Mesenteric fat pad (tissue), 1 donor: ENCODE measurements at places on chromosomes 3 and 15.

DNA sequence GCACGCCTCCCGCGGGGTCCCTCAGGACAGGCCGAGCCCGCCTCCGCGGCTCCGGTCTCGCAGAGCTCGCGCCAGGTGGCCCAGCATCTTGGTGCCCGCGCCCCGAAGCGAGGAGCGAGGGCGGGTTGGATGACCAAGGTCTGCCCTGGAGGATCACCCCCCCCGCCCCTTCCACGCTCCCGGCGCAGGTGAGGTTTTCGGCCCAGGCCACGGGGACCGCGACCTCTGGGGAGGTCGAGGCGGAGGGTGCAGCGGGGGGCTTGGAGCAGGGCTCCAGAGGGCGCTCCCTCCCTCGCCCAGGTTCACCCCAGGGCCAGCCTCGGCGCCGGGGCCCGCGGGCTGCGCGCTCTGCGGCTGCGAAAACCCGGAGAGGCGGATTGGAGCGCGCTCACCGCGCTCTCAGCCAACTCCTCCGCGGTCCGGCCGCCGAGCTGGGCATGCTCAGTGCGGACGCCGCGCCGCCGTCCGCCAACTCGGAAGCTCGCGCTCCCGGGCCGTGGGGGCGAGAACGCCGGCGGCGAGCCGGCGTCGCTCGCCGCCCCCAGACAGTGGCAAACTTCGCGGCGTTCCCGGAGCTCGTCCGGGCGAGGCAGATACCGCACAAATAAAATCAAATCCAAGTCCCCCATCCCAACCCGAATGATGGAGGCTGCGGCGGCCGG, at the start of gene MED12L:
Gene MED12L, plus strand, starts transcription at position 438 of the 662 bp plus-strand sequence. CDS start 1,263 bp downstream, outside the sequence.
- DNase-seq = peak; percentile 94

- DNase-seq = no peak
Measured at GRCh38 chr3:180252683-180253082, 215.9 kb upstream of the PEX5L start.

DNA sequence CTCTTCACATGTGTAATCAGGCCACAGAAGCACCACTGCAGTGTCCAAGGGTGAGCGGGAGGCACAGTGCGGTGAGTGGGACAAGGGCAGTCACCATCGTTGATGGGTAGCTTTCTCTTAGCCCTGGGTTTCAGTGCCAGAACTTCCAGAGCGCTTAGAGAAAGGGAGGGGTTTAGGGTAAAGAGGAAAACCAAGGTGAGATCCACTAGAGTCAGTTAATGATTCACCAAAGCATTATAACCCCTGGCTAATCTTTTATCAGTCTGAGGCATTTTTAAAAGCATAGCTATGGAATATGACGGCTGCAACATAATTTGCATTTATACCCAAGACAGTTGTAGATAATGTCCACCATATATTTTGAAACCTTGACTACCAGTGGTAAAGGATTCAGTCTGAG, 94.8 kb downstream of the SHQ1 start:
- DNase-seq = no peak

- no peak for DNase-seq
Measured at GRCh38 chr3:113002679-113003078, 11.9 kb downstream of the GTPBP8 start.

GRCh38 chr15:68587769-68588385, 9.1 kb downstream of the CORO2B start:
- no peak for DNase-seq

- no peak for DNase-seq
Measured at GRCh38 chr3:31952205-31952604, 28.9 kb downstream of the OSBPL10 start.

DNA sequence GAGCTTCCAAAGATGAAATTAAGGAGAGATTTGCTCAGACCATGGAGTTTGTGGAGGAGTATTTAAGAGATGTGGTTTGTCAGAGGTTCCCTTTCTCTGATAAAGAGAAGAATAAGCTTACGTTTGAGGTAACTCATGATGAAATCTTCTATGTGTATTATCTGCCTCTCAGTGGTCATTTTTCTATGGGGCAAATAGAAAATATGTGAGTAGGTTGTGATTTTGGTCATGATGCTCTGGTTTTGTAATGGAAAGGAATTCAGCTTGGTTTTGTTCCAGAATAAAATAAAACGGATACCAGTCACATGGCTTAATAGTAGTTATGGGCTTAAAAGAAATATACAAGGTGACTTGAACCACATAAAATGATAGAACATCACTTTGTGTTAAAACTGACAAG, 181.1 kb downstream of the ITPR1 start:
- no peak for DNase-seq

- no peak for DNase-seq
Measured at GRCh38 chr3:15535732-15536131, 14.2 kb upstream of the COLQ start.

DNA sequence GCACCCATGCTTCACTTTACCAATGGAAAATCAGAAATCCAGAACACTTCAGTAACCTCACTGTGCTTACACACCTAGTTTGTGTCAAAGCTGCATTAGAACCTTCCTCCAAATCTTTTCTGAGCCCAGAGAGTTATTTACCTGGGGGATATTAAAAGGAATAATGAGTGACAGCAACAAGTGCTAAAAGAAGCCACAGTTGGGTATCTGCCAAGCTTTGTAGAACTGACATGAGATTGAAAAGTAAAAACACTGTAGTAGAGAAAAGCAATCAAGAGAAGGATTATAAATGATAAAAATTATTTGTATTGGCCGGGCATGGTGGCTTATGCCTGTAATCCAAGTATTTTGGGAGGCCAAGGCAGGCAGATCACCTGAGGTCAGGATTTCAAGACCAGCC, 8.8 kb upstream of the TBC1D23 start:
- DNase-seq = no peak

DNA sequence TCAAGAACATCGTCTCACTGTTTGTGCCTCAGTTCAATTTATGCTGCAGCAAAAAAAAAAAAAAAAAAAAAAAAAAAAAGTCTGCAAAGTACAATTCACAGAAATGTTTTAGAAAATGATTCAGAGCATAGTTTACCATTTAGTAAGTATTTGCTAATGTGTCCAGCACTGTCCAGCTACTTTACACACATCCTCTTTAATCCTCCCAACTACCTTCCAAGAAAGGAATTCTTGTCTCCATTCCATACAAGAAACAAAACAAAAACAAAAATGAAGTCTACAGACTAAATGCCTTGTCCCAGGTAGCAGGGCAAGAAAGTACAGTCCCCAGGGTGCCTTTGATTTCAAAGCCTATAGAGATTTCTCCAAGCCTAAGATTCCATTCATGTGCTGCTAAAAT, 38.9 kb upstream of the SNTN start:
- DNase-seq = no peak

GRCh38 chr3:69009559-69010410, 3.7 kb downstream of the EOGT start:
- no peak for DNase-seq

GRCh38 chr3:121918779-121919483, 24.7 kb downstream of the SLC15A2 start:
- DNase-seq = no peak

DNA sequence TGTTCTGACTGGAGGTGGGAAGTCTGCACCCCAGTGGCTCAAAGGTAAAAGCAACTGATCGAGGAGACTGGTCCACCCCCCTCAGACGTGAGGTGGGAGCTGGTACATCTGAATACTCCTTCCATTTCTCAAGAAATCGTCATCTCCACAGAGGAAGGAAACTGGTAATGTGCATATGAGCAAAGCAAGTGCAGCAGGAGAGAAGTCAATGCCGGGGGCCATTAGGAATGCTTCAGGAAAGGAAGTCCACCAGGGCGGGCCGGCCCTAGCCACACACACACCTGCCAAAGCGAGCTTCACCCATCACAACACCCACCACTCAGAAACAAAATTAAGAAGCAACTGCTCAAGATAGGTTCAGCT, 8.5 kb downstream of the TBC1D2B start:
- peak; percentile 72 for DNase-seq

DNA sequence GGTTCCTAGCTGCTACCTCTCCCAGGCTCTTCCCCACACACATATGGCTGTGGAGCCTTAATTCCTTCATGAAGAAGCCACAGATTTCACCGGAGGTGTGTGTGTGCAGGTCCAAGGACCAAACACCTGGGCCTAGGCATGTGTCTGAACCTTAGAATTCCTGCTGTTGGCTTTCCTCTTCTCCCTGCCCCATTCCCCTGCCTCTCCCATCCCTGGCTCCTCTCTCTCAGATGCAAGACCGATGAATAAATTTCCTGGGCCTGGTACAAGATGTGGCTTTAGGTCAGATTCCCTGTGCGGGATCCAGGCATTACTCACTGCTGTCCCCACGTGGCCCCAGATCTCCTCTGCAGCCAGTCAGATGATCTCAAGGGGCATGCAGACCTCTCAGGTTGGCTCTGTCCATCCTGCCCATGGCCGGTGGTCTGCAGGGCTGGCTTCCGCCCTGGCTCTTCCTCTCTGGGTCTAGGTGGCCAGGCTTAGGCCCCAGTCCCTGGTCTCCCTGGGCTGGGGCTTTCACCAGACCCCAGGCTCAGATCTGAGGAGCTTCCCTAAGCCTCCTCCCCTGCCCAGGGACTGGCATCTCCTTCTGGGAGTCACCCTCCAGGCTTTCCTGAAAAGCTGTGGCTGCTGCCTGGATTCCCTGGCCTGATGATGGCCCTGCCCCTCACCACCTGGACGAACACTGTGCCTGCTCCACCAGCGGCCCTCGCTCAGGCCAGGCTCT, 20.5 kb downstream of the CCR9 start:
- no peak for DNase-seq

DNA sequence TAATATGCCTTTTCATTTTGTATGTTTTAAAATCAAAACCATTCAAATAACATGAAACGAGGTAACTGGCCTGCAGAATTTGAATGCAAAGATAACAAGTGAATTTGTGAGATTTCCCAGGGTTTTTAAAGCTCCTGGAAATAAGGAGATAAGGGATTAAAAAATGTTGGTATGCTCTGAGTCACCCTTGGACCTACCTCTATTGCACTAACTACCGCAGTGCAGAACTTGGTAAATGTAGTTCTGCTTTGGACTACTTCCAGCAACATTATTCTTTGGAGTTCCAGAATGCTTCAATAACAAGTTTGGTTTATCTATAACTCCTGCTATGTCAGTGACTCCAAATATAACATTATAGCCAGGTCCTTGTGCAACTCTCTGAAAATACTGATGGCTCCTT, 201.7 kb downstream of the GAP43 start:
- no peak for DNase-seq

DNA sequence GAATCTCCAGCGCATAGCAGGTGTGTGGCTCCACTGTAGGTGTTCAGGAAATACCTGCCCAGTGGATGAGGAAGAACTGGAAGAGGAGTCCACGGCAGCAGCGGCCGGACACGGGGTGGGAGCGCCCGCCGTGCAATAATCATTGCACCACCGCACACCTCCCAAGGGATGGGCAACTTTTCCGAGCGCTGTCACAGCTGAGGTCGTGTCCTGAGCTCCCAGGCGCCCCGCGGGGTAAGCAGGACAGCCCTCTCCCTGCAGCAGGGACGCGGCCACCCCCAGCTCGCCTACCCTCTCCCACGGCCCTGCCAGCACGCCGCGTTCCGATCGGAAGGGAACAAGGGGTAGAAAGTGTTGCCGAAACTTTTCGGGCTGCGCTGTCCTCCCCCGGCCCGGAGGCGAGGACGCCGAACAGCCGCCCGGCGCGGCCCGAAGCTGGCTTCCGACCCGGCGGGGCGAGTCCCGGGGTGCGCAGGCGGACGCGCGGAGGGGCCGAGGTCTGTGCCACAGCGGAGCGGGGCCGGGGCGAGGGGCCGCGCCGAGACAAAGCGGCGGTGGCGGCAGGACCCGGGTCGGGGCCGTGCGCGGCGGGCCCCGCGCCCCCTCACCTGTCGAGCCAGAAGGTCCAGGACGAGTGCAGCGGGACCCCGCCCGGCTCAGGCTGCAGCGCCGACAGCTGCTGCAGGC, 475 bp downstream of the EIF4E3 start:
- DNase-seq = no peak

DNA sequence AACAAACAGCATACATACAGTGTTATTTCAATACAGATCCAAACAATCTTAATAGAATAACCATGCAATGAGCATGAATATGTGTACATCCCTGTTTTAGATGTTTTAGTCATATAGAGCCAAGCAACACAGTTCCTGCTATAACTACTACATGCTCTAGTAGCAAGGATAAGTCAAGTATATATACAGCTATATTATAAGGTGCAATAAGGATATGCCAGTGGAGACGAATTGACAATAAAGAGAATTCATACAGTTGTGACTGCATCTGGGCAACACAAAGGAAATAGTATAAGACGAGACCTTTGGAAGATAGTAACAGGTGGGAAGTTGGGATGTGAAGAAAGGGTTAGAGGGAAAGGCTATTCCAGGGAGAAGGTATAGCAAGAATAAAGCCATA, 103.4 kb downstream of the TPRG1 start:
- no peak for DNase-seq

DNA sequence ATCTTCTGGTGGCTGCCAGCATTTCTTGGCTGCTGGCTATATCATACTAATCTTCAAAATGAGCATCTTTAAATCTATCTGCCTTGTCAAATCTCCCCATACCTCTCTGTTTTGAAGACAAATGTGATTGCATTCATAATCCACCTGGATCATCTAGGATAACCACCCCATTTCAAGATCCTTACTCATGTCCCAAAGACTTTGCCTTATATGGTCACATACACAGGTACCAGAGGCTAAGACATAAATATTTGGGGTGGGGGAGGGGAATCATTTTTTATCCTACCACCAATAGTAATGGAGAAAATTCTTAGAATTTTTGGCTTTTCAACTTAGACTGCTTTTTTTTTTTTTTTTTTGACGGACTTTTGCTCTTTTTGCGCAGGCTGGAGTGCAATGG, 970.8 kb downstream of the PLOD2 start:
- DNase-seq = no peak

DNA sequence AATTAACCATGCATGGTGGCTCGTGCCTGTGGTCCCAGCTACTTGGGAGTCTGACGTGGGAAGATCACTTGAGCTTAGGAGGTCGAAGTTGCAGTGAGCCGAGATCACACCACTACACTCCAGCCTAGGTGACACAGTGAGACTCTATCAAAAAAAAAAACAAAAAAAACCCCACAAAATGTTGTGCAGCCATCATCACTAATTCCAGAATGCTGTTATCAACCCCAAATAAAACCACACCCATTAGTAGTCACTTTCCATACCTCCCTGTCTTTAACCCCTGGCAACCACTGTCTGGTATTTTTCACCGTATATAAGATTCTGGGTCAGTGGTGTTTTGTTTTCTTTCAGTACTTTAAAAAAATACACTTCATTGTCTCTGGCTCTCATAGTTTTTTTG, 16.6 kb downstream of the HMCES start:
- no peak for DNase-seq

DNA sequence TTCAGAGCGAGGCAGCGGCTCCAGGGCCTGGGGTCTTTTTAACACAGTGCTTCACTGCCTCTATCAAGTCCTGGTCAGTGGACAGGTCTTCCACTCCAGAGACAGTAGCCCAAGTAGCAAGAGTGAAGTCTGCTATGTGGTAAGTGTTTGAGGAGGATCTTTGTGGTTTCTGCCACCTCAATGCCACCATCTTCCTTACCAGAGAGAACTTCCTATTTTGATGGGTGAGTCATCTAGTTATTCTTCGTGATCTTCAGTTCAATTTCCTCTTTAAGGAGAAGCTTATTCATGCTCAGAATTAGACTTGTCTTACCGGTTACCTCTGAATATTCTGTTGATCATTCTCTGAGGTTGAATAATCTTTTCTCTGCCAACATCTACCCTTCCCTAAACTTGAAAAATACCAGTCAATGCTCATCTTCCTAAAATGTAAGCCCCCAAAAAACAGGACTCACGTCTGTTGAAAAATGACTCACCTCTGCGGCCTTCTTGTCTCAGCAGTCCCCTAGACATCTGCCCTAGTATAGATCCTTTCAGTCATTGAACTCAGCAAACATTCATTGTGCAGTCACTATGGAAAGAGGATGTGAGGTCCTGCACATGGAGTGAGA, 32.2 kb upstream of the BCL6 start:
- no peak for DNase-seq

GRCh38 chr15:81021321-81021720, 20.6 kb downstream of the TLNRD1 start:
- no peak for DNase-seq
